Mesenteric fat pad (tissue), 1 donor: ENCODE measurements at places on chromosomes 4 and X.

- DNase-seq = no peak
These were observed 602.5 kb downstream of the KCTD8 start for GRCh38 chr4:43846111-43846587.

GRCh38 chr4:124632439-124632838 lies 80.1 kb downstream of the ANKRD50 start:
- DNase-seq = no peak

DNA sequence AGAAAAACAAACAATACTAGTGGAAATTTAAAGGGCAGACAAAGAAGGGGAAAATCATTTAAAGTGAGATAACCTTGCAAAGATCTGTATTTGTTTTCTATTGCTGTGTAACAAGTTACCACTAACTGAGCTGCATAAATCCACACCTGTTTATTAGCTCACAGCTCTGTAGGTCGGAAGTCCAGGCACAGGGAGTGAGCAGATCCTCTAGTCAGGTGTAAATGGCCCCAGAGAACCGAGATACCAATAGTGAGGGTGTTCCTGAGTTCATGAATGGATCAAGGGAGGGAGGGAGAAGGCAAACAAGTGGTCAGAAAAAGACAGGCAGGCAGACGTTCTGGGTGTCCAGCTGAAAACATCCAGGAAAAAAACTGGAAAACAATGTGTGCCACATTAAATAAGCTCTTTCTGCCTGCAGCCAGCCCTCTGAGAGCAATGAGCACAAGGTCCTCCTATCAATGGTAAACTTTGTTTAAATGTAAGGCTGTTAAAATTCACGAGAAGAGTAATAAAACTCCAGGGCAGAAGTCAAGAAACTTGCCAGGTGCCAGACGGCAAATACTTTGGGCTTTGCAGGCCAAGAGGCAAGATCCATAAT lies 25.0 kb downstream of the ADGRA3 start:
- DNase-seq = no peak

DNA sequence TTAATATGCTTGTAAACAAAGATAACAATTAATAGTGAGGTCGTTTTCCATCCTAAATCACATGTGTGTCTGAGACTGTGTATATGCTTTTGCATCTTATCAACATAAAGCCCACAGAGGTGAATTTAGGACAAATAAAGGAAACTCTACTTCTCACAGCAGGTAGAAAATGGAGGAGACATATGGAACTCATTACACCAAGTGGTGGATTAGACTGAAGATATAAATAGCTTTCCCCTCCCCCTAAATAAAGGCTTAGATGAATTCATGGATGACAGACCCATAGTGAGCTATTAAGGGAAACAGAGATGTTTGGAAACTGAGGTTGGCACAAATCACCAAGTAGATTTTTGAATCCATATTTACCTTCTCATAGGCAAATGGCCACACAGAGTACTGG lies 79.7 kb downstream of the GRIA3 start:
- no peak for DNase-seq

- no peak for DNase-seq
These were observed 512.3 kb downstream of the CFAP47 start for GRCh38 chrX:36431819-36432218.

GRCh38 chr4:89755220-89755619 lies 81.7 kb downstream of the SNCA start:
- DNase-seq = no peak

GRCh38 chr4:102663073-102663472 lies 97.7 kb downstream of the MANBA start:
- DNase-seq = no peak
